Neuronal stem cell (in vitro differentiated cells): ENCODE measurements at places on chromosomes 6 and 20.

DNA sequence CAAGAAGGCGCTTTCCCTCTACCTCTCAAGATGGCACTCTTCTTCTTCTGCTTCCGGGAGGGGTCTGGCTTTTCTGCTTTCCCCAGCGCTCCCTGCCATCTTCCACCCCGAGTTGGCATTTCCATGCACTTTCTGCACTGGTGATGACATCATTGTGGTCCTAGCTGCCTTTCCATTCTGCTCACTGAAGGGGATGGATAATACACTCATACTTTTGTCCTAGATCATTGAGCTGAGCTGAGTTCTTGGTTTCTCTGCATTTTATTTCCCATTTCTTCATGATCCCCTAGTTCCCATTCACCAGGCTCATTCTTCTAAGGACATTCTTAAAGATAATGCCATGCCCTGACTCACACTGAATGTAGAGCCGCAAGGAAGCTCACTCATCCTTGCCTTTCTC lies 96.7 kb downstream of the EDN1 start:
- no peak for DNase-seq

DNA sequence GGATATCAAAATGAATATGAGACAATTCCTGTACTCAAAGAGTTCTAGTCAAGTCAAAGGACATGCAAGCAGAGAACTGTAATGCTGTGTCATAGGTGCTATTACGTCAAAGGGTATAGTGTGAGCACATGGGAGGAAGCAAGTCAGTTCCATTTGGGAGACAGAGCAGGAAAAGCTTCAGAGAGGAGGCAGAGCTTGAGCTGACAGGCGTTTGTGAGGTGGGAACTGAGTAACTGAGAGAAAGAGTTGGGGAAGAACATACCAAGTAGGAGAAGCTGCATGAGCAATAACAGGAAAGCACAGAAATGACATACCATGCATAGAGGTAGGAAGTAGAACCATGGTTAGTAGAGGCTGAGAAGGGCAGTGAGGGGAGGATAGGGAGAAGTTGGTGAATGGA lies 15.2 kb upstream of the SSR1 start:
- no peak for DNase-seq

DNA sequence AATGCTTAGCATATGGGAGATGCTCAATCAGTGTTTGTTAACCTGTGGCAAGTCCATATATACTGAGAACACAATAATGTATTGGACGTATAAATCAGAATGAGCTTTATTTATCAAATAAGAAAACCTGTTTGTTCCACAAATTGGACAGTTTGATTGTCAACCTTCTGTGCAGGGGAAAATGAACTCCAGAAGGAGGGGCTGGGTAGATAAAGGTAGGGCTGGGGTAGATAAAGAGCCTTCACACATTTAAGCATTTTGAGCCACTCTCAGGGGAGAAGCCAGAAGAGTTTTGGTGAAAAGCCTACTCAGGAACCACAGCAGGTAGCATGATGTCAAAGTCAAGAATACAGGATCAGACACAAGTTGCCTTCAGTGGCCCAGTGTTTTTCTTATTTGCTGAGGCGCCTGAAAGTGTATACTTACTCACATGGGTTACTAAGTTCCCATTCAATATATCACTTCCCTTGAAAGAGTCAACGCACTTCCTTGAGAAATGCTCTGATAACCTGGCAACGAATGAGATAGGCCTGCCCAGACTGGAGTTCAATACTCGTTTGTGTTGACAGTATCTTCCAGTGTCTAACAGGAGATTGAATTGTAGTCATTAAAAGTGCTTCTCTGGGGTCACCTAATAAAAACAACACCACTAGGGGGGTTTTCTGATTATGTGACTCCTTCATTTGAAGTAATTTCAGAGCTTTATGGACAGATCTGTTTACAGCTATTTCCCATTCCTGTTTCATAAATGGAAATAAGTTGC lies 263.9 kb upstream of the CITED2 start:
- no peak for DNase-seq

GRCh38 chr6:110067837-110068591 lies 89.9 kb downstream of the GPR6 start:
- no peak for DNase-seq

DNA sequence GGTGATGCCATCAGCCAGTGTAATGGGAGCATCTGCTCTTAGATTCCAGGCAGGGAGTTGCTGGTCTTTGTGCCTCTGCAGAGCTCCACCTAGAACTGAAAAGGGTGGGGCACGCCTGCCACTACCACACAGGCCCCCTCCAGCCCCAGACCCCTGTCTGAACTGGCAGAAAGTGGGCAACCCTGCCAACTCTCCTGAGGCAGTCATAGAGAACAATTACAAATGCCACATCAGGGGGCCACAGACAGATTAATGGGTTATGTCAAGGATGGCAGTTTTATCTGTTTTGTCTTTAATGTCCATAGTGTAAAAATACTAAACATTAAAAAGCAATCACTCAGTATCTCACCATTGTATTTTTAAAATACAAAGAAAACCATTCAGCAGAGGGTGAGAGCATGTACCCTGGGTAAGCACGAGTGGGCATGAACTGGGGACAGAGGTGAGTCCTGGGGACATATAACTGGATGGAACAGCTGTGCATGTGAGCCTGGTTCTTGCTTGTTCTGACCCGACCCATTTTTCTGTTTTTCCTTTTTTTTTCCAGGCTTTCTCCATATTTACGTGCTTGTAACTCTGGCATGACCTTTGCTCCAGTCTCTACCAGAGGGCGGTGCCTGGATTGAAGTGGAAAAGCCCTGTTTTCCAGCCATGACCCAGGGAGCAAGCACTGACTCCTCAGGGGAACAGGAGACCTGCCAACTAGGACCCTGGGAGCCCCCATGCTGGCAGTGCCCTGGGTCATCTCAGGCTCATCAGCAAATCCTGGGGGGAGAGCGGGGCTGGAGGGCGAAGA lies 8.2 kb downstream of the TRAF3IP2 start:
- no peak for DNase-seq

GRCh38 chr6:9404351-9405146 lies 969.2 kb upstream of the SLC35B3 start:
- DNase-seq: no peak

- DNase-seq: no peak
These were observed 15.2 kb downstream of the HNF4A start for GRCh38 chr20:44370639-44371218.

DNA sequence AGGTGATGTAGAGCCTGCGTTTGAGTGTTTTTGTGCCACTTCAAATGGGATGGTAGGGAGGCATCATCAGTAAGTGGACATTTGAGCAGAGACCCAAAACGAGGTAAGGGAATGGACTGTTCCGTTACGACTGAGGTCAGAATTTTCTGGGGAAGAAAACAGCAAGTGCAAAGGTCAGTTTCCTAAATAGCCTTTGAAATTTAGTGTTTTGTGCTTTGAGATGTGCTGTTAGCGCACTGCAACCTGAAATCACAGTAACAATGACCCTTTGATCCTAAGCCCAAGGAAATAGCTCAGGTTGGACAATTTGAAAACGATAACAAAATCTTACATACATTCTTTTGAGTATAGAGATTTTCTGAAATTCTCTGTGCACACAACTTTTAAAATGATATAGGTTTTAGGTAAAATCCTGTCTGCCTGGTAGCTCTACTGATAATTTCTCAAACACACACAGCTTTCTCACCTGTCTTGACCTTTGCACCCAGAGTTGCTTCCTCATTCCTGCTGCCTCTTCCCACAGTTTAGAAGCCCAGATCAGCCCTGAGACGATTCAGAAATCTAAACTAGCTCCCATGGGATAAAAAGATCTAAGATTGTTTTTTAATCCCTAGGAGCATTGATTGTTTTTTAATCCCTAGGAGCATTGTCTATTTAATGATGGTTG lies 22.1 kb downstream of the DCBLD1 start:
- DNase-seq: no peak
